ENCODE measurements at places on chromosomes 11 and 22.

GRCh38 chr11:60392361-60392760, 3.9 kb upstream of the MS4A14 start:
- no peak for DNase-seq

GRCh38 chr11:128412847-128413791, 174.2 kb downstream of the ETS1 start:
- DNase-seq, result no peak

- no peak for DNase-seq
Observed at GRCh38 chr11:115927823-115928329, 423.7 kb upstream of the CADM1 start.

DNA sequence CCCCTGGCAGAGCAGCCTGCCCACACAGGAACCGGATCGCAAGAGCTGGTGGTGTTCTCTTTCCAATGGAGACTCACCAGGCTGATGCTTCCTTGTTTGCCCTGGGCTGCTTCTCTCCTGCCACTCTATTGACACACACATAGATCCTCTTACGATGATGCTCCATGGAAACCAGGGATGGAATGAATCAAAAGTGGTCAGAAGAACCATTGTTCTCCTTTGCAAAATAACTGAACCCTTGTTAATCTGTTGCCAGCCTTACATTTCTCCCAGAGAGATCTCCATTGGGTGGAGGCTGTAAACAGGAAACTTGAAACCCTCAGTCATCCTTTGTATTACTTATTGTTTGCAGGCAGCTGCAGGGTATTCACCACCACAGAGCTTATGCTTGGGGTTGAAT, 24.6 kb upstream of the LDLRAD3 start:
- no peak for DNase-seq

GRCh38 chr11:63937713-63938478, 906 bp upstream of the NAA40 start:
- DNase-seq, result peak; percentile 52

GRCh38 chr22:39301926-39302325, 17.5 kb downstream of the RPL3 start:
- no peak for DNase-seq

- no peak for DNase-seq
Observed at GRCh38 chr11:113649311-113649710, 56.8 kb downstream of the TMPRSS5 start.

GRCh38 chr11:20048707-20049106, 111.6 kb downstream of the DBX1 start:
- DNase-seq, result no peak

- DNase-seq, result no peak
Observed at GRCh38 chr11:5197536-5197935, 2.9 kb downstream of the OR51V1 start.

DNA sequence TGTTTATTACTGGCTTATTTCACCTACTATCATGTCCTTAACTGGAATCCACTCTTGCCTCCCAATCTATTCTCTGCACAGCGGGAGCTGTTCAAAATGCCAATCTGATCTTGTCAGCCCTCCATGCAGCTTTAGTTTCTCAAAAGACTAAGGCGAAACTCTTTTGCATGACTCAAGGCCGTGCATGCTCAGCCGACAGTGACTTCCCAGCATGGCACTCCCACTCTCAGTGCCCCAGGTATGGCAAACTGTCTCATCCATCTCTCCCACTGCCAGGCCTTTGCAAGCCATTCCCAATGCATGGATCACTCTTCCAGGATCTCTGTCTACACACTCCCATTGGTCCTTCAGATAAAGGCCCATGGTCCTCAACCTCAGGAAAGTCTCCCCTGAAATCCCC, 245.9 kb downstream of the LARGE1 start:
- DNase-seq, result no peak

DNA sequence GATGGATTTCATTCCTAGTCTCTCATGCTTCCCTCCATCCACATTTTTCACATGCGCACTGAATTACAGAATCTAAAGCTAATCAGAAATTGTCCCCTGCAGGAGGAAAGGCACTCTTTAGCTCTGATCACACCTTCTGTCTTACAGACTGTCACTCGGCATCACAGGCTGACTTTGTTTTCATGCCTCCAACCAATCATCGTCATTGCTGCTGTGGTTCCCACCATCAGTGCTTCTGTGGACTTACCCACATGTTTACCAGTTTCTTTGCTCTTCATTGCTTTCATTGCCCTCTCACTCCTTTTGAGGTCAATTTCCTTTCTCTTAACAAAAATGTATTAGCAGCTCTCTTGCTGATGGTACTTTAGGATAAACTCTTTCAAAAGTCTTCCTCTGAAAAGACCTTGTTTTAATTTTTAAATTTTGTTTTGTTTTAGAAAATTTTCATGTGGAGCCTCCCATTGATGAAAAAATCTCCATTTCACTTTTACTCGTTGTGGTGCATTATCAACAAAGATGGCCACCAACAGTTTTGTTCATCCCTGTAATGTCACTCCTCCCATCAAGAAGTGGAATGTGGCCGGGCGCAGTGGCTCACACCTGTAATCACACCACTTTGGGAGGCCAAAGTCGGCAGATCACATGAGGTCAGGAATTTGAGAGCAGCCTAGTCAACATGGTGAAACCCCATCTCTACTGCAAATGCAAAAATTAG, 20.2 kb upstream of the TREH start:
- DNase-seq, result no peak

GRCh38 chr11:68028802-68029545, 1.5 kb upstream of the NDUFS8 start:
- DNase-seq, result no peak

DNA sequence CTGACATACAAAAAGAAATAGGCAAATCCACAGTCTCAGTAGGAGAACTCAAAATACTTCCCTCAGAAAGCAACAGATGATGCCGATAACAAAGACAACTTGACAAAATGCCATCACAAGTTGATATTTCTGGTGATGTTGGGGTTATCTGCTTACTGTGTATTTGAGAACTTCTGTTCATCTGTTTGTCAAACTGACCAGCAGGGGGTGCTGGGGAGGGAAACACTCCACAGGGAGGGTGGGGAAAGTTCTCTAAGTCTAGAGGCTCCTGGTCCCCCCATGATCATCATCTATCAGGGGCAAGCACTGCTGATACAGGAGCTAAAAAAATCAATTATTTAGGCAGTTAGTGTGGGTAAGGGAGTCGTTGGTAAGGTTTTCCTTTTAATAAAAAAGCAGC, 19.2 kb downstream of the GLYATL1 start:
- no peak for DNase-seq

DNA sequence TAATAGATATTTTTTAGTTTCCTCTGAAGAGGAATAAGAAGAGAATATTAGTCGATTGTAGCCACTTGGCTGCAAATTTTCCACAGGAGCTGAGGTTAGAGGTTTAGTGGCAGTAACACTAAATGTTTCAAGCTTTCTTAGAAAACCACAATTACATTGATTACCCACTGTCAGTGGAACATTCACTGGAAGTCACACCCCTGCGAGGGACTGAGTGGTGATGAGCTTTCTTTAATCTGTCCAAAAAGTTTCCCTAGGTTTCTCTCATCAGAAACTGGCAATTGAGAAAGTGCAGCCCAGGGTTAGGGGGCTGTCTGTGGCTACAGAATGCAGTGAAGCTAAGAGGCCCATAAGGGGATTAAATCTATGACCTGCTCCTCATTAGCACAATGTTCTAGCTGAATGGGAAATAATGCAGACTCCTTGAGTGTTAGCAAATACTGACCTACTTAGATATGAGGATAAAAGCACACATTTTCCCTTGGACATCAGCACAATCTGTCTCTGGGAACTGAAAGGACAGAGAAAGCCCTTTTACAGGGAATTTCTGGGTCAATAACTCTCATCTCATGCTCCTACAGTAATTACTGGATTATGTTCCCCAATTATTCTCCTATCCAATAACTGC, 189.5 kb downstream of the FAM76B start:
- no peak for DNase-seq

DNA sequence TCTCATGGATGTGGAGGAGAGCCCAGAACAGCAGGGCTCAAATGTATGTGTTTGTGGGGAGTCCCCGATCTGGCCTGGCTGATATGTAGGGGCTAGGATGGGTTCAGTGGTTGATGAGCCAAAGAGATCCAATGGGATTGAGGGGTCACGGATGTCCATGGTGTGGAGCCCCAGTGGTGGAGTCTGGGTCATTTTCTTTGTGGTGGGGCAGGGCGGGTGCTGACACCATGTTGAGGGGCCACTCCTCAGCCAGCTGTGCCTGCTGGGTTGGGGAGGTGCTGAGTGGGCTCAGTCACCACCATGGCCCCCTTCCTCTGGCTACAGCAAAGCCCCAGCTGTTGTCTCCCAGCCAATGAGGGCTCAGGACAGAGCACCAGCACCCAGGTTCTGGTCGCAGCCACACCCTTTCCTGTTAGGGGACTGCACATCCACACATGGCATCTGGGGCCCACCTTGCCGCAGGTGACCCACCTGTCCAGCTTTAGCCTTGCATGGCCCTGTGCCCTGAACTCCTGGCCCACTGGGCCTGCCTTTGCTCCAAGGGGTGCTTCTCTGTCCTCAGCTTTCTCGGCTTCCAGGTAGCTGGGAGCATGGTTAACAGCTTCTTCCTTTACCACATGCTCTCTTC, 3.2 kb upstream of the GNAZ start:
- DNase-seq, result no peak

DNA sequence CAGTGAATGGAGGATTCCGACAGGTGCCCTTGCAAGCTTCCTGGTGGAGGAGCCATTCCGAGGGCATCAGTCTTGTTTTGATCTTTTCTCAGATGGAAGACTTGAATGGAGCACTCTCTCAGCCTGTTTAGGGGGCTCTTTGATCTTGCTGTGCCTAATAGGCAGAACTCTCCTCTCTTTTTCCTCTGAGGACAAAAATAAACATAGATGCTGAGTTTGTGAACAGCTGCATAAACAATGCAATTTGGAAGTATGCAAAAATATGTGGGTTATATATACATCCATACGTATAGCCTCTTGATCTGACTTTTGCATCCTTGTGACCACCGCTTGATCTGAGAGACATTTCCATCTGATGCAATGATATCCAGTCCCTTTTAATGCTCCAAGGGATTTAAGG, 29.1 kb downstream of the BARX2 start:
- DNase-seq, result no peak

DNA sequence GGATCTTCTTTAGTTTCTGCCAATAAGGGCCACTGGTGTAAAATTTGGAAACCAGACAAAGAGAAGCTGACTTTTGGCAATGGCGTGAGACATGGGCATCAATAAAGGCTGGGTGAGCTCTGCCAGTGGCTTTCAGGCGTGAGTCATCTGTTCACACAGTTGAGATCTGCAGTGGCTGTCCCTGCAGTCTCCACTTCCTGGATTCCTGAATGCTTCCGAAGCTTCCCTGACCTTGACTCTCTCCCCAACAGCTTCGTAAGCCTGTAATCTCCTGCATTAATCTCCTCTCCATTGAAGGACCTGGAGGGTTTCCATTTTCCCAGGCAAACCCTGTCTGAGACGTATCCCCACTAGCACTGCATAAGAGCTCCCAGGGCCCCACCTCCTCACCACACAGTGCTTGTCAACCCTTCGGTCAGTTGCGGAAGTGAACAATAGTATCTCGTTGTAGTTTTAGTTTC, 574.7 kb downstream of the TBC1D22A start:
- DNase-seq, result no peak

DNA sequence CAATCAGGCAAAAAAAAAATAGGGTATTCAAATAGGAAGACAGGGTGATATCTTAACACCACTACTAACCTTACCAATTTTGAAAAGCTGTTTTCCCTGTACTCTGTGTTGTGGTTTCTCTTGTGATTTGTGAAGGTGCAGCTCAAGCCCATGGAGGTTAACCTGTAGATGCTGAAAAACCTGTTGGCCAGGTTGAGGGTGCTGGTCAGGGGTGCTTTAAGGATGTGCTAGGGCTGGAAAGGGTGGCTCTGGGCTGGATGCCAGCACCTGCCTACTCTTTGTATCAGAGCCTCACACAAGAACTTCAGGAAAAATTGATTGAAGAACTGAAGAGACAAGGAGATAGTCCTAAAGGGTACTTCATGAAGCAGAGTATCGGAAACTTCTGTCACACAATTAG, 18.3 kb upstream of the OR5M8 start:
- DNase-seq, result no peak

DNA sequence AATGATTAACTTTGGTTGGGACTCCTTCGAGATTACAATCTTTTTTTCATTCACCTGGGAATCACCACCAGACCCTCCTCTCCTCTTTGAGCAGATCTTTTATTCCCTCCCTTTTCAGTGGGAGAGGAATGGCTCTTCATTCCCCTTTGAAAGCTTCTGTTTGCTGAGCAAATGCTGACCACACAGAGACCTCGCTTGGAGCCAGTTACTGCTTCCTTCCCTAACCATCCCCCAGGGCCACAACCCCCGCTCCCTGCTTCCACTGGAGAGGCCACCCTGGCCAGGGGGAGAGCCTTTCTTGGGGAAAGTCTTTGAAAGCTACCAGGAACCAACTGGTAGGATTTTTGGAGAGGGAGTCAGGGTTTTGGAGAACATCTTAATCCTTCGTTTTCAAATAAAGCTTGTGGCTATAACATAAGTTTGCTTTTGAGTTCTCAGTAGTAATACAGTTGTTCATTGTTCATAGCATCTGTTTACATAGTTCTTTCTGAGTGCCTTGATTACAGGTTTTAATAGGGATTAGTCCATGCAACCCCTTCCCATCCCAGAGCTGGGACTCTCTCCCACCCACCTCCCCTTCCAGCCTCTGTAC, 138.4 kb downstream of the DBX1 start:
- DNase-seq, result no peak

- no peak for DNase-seq
Observed at GRCh38 chr11:121352251-121352891, 59.8 kb downstream of the SC5D start.

DNA sequence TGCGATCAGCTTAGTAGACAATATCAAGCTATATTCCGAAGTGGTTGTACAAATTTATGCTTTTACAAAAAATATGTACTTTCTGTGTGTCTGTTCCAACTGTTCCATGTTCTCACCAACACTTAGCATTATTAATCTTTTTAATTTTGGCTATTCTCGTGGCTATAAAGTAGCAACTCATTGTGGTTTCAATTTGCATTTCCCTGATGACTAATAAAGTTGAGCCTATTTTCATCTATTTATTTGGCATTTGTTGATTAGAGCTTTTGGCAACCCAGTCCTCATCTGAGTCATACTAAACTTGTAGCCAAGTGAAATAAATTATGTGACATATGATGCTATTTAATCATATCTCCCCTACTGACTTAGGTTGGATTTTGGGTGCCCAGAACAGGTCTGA, 115.9 kb downstream of the FBXO7 start:
- no peak for DNase-seq

DNA sequence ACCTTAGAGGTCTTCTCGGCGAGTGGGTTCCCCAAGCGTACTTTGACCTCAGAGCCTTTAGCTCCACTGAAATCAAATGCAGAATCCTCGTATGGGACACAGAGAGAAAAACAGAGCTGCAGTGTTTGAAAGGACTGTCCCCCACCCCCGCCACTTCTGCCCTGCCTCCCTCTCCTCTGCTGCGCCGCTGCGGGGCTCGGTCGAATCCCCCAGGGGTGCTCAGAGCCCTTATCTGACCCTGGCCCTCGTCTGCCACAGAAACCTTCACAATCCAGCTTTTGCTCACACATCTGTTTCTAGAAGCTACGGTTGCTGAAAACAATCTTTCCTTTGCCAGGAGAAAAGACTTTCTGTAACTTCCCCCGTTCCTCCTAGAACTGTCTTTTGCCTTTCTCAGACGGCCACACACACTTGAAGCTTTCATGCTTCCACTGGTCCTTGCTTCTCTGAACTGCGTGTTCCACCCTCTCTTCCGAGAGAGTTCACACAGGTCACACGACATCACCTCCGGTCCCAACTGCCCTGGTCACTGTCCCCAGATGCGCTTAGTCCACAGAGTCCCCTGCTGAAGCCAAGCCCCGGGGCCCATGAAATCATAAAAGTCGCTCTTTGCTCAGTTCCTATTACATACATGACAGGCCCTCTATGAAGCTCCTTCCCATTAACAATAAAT, 3.7 kb downstream of the SMIM35 start:
- no peak for DNase-seq
